ENCODE measurements at places on chromosomes 13 and 19. TPM values are rescaled to one million over a fixed set of nuclear protein-coding genes. Genes with fewer than 3 reads are reported as not detected.

The F10 gene
- not detected for total RNA-seq

The AKAP11 gene
- 8.6 TPM for total RNA-seq

The TEX29 gene
- total RNA-seq = not detected

The CCDC169 gene
- total RNA-seq = not detected

The PRTN3 gene
- total RNA-seq = not detected
